ENCODE measurements at places on chromosomes 13 and 19.

DNA sequence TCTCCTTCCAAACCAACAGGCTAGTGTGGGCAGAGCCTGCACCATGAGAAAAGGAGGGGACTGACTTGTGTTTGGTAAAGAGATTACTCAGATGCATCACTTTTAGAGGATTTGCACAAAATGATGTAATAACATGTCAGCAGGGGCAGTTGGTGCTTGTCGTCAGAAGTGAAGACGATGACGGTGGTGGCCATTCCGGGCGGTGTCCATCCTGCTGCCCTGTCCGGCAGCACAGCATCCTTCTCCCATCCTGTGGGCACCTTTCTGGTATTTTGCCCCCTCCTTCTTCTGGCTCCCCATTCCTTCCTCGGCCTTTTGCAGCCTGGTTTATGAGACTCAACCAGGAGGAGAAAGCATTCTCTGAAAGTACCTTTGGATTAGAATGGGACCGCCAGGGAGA is 160.1 kb downstream of the TEX29 start:
- DNase-seq, result no peak

- no peak for DNase-seq
These were observed 75.8 kb upstream of the UBAC2 start for GRCh38 chr13:99124794-99125316.

GRCh38 chr19:2577722-2578335 is 101.9 kb downstream of the GADD45B start:
- DNase-seq, result no peak

DNA sequence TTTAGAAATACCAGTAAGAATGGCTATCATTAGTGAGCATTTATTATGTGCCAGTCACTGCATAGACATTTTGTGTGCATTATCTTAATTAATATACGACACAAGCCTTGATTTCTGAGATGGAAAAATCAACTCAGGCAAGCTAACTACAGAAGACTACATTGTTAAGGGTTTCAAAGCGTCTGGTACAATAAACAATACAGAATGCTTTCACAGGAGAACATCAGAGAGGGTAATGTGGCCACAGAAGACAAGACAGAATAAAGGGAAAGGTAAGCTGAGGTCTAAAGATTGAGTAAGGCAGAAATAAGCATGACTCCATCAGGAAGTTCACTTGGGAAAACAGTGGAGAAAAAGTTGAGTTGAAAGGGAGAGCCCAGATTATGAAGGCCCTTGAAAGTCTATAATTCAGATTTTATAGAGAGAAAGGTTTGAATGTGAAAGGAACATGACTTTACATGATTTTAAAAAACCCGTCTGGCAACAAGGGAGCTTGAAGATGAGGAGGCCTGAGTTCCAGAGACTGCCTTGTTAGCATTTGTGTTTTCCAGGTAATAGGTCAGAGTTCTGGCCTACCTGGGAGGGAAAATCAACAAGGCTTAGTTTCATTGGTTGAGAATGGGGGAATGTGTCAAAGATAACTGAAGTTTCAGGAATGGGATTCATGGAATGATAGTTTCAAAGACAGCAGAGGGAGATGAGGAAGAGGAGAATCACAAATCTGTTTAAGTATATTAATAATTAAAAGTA is 1.8 kb upstream of the MBNL2 start:
- DNase-seq, result no peak

DNA sequence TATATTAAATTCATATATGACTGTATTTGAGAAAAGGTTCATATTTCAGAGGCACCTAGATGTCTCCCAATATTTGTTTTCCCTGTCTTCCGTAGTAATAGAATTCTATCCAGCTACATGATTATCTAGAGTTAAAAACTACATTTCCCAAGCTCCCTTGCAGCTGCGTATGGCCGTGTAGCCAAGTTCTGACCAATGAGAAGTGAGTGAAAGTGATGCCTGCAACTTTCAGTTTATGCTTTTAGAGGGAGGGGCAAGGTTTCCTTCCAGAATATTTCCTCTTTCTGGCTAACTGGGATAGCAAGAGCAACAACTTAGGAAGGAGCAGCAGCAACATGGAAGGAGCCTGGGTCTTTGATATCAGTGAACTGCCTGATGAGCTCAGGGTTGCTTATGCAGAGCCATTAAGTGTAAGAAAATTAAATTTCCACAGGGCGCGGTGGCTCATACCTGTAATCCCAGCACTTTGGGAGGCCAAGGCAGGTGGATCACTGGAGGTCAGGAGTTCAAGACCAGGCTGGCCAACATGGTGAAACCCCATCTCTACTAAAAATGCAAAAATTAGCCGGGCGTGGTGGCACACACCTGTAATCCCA is 23.2 kb upstream of the CYP2A13 start:
- DNase-seq, result peak; percentile 18

DNA sequence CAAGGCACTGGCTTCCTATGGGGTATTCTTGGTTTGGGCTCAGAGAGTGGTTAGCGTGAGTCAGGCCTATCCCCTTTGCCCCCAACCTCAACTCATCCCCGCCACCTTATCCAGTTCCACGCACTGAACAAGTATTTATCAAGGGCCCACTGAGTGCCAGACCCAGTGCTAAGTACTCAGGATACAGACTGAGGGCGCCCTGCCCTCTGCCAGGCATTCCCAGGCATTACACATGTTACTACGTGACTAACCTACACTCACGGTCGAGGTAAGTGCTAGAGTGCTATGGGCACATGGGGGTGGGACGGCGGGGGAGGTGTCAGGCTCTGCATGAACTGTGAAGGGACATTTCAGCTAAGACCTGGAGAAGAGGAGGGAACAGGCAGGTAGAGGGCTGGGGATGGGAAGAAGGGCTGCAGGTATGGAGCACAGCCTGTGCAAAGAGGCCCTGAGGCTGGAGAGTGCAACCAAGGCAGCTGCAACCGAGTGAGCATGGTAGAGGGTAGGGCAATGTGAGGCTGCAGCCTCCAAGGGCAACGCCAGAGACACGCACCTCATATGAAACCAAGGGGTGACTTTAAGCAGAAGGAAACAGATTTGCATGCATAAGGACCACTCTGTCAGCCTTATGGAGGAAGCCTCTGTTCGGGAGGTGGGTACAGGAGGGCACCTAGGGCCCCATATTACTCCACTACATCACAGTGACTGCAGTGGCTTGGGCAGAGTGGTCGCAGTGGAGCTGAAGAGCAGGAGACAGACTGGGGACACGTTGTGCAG is 22.5 kb downstream of the DHRS12 start:
- no peak for DNase-seq

- DNase-seq, result no peak
These were observed 15.1 kb upstream of the DPP9 start for GRCh38 chr19:4738734-4739133.

- no peak for DNase-seq
These were observed 212.1 kb downstream of the KCNRG start for GRCh38 chr13:50227361-50227760.

DNA sequence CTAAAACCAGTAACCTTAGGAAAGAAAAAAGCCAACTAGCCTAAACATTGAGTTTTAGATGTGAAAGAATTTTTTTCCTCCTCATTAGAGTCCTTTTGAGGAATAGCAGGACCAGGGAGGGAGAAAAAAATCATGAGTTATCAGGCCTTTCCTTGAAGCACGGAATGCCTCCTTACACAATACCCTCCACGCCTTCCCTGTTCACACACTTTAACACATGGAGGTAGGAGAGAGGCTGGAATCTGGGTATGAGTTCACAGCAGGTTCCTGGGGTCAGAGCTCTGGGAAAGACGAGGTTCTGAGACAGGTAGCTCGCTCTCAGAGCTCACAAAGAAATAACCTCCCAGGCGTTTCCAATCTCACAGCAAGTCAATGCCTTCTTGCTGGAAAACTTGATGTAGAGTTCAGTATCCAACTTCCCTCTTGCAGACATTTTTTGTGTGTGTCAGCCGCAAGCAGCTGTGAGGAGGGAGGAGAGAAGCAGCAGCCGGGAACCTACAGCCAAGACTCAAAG is 716 bp downstream of the ZNF573 start:
- DNase-seq, result no peak

All from endothelial cell (in vitro differentiated cells).